GM06990 (cell line): ENCODE measurements at places on chromosomes 3 and 15.

GRCh38 chr3:184761976-184762375, 50.0 kb upstream of the VPS8 start:
- no peak for DNase-seq

GRCh38 chr3:157104521-157104920, 55.4 kb downstream of the CCNL1 start:
- no peak for DNase-seq

DNA sequence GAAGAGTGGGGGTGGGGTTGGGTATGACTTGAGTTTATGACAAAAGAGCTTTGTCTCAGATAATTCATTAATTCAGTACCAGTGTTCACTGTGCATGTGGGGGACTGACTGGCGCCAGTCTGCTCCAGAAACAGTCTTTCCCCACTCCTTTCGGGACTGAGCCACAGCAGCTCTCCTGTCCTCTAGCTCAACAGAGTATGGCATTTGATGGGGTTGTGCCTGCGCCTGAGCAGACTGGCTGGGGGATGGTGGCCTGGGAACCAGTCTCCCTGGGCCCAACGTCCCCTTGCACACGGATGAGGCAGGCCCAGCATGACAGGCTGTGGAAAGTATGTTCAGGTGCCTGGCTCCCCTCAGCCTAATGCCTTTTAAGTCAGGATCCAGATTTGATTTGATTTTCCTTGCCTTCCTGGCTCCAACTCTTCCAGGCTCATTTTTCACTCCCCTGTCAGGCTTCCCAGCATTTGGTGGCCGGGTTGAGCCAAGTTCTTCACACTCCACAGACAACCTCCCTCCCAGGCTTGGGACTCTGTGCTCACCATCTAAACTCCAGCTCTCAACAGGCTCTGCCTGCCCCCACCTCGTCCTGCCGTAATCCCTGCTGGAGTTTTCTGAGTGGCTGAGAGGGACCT, 105.0 kb downstream of the MYLK start:
- DNase-seq, result no peak

DNA sequence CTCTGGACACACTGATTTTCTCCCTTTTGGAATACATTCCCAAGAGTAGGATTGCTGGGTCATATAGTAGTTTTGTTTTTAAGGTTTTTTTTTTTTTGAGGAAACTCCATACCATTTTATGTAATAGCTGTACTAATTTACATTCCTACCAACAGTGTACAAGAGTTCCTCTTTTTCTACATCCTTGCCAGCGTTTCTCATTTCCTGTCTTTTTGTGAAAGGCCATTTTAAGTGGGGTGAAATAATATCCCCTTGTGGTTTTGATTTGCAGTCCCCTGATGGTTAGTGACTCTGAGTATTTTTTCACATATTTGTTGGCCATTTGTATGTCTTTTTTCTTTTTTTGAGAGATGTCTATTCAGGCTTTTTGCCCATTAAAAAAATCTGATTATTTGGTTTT, 1205.5 kb downstream of the ROBO1 start:
- no peak for DNase-seq

DNA sequence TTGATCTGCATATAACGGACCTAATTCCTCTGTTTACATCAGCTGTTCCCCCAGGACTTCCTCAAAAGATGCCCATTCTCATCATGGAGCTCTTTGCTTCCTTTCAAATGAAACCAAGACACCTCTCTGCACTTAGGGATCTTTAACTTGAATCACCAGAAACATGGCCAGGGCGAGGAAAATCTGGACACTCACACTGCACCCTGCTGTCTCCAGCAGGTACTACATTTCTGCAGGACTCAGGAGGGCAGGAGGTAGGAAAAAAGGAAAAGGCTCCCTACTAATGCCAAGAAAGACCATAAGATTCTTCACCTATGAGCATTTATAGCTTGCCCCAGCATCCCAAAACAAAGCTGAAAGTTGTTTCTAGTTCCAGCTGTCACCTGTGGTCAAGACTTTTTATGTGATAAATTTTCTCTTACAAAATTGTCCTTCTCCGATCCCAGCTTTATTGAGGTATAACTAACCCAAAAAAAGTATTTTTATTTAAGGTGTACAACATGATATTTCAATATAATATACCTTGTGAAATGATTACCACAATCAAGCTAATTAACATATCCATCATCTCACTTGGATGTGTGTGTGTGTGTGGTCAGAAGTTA, 87.3 kb upstream of the C15orf61 start:
- no peak for DNase-seq

GRCh38 chr15:78049691-78050440, 27.6 kb downstream of the TBC1D2B start:
- no peak for DNase-seq

- no peak for DNase-seq
Measured at GRCh38 chr15:100005715-100006114, 272.5 kb upstream of the LYSMD4 start.

GRCh38 chr3:137692803-137693431, 71.2 kb upstream of the SOX14 start:
- peak; percentile 3 for DNase-seq
